Activated CD4-positive, alpha-beta T cell treated with anti-CD3 and anti-CD28 coated beads for 24 hours (primary cell): ENCODE measurements at places on chromosomes 1 and 21.

- DNase-seq = no peak
Observed at GRCh38 chr21:37455504-37455911, 88.9 kb downstream of the DYRK1A start.

- peak; percentile 52 for DNase-seq
Observed at GRCh38 chr21:45923146-45923545, 58.4 kb upstream of the COL6A1 start.

- no peak for DNase-seq
Observed at GRCh38 chr1:1599030-1599934, 653 bp downstream of the FNDC10 start.

- no peak for DNase-seq
Observed at GRCh38 chr1:2307064-2307605, 79.0 kb downstream of the SKI start.

DNA sequence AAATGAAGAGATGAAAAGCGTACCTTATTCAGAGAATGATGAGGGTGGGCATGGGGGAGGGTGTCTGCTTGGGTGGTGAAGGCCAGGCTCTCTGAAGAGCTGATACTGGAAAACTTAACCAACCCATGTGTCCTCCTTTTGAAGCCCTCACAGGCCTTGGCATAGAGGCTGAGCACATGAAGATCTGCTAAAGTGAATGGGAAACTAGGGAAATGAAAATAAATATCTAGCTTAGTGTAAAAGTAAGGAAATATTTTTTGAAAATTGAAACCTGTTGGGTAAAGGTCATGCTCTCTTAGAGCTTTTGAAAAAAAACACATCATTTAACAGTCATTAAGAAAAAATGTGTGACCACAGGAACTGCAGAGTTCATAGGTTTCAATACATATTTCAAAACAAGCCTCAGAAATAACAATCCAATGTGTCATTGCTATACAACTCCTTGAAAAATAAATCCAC, 40.5 kb upstream of the RALGPS2 start:
- DNase-seq = no peak

DNA sequence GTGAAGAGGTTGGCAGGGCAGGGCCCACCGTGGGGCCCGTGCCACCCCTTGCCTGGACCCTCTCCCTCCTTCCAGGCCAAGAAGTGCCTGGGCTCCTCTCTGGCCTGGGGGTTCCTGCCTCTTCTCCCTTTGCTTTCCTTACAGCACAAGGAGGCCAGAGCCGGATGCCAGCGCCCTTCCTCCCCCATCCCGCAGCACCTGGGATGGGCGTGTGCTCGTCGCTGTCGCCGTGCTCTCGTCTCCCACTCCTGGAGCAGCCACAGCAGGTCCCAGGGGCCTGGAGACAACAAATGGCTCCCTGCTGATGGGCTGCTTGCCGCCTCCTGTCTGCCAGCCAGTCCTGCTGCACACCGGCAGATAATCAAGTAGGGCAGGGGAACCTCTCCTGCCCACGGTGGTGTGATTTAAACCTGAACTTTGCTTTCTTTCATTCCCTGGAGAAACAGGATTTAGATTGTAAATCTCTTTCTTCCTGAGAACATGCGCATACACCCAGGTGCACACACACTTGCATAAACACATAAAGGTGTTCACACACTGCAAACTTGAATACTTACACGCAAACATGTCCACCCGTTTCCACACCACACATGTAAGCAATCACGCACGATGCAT, 50.8 kb upstream of the POU3F1 start:
- DNase-seq = no peak

DNA sequence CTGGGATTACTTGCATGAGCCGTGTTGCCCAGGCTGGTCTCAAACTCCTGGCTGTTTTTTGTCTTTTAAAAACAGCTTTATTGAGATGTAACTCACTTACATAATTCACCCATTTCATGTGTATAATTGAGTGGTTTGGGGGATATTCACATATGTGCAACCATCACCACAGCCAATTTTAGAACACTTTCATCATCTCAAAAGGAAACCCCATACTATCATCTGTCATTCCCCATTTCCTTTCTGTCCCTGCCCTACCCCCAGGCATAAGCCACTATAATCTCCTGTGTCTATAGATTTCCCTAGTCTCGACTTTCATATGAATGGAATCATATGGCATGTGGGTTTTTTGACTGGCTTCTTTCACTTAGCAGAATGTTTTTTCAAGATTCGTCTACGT, 43.3 kb downstream of the GPR137B start:
- no peak for DNase-seq
